ENCODE measurements at places on chromosomes 2 and 18. TPM values are rescaled to one million over a fixed set of nuclear protein-coding genes. Genes with fewer than 3 reads are reported as not detected.

Gene EML6
- total RNA-seq, result 1.7 TPM

Gene ATG9A
- total RNA-seq, result 55.9 TPM

Gene GNAL
- 0.15 TPM for total RNA-seq

Gene TBR1
- not detected for total RNA-seq

Gene DUSP19
- total RNA-seq, result 3.4 TPM

Gene ARHGAP25
- total RNA-seq, result 64.0 TPM

Gene DRC1
- not detected for total RNA-seq

Gene DLGAP1
- not detected for total RNA-seq

Gene NLRC4
- not detected for total RNA-seq

Gene SIX3
- 0.08 TPM for total RNA-seq

Gene SH3BP4
- total RNA-seq, result not detected

Gene DAPL1
- not detected for total RNA-seq

Gene DOK6
- total RNA-seq, result not detected

Gene ACADL
- not detected for total RNA-seq

Gene CYRIA
- total RNA-seq, result 0.95 TPM

Gene DLX1
- not detected for total RNA-seq

Gene ALKAL2
- total RNA-seq, result not detected

Gene DPP10
- not detected for total RNA-seq

Gene NT5DC4
- not detected for total RNA-seq

Gene XIRP2
- not detected for total RNA-seq

Gene ALPP
- not detected for total RNA-seq

Gene SERPINB12
- not detected for total RNA-seq

Gene FAM124B
- 0.11 TPM for total RNA-seq

Gene DHRS9
- total RNA-seq, result 0.19 TPM

Gene IL36B
- total RNA-seq, result not detected

Gene SPATA3
- total RNA-seq, result 0.44 TPM

Gene ZNF638
- 75.8 TPM for total RNA-seq

Gene MREG
- 22.0 TPM for total RNA-seq

Gene SLC9A4
- not detected for total RNA-seq

Gene HOXD3
- total RNA-seq, result not detected

Gene STPG4
- 0.23 TPM for total RNA-seq

Gene FAP
- not detected for total RNA-seq

Gene IL36G
- total RNA-seq, result not detected

Gene ATP8B1
- 0.15 TPM for total RNA-seq

Gene GNLY
- 18.6 TPM for total RNA-seq

Gene C2orf80
- not detected for total RNA-seq

Gene PAIP2B
- total RNA-seq, result 1.7 TPM

All from activated CD8-positive, alpha-beta memory T cell treated with anti-CD3 and anti-CD28 coated beads for 36 hours (primary cell).